ENCODE measurements at places on chromosomes 1 and 21.
A peak's percentile ranks its signal among the peaks of the same experiment; 100 is the strongest.

DNA sequence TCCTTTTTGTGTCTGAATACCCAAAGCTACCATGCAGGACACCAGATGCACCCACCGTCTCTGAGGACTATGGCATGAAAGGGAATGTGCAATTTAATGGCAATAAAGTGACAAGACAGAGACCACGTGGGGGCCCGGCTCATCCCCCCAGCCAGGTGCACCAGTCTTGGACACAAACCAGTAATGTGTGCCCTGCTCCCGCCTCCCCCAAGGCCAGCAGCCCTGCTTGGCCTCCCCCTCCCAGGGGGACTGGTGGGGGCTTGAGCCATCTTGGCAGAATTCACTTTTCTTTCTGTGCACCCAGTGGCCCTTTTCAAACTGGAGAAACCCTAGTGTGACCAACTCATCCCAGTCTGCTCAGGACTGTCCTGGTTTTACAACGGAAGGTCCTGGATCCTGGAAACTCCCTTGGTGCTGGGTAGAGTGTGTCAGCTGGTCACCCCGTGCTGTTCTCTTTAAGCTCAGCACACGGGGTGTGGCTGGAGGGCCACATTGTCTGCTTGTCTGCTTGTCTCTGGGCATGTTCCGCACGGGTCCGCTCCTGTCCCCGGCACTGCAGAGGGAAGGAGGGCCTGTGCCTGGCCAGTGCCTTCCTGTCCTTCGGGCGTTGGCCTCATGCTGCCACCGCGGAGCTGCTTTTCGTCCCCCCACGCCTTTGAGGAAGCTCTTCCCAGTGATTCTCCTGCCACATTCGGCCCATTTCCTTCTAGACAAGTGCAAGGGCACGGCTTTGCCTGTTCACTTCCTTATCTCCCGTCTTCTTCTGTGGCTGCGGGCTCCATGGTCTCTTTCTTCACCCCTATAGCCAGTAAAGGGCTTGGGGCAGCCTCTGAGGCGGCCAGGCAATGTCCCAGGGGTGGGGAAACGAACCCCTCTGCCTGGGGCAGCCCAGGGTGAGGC, 45.8 kb upstream of the TTC34 start:
- DNase-seq: no peak

GRCh38 chr1:31397360-31398095, 15.5 kb upstream of the SERINC2 start:
- no peak for DNase-seq

- DNase-seq: no peak
Observed at GRCh38 chr1:30008998-30009657, 714.3 kb downstream of the MATN1 start.

DNA sequence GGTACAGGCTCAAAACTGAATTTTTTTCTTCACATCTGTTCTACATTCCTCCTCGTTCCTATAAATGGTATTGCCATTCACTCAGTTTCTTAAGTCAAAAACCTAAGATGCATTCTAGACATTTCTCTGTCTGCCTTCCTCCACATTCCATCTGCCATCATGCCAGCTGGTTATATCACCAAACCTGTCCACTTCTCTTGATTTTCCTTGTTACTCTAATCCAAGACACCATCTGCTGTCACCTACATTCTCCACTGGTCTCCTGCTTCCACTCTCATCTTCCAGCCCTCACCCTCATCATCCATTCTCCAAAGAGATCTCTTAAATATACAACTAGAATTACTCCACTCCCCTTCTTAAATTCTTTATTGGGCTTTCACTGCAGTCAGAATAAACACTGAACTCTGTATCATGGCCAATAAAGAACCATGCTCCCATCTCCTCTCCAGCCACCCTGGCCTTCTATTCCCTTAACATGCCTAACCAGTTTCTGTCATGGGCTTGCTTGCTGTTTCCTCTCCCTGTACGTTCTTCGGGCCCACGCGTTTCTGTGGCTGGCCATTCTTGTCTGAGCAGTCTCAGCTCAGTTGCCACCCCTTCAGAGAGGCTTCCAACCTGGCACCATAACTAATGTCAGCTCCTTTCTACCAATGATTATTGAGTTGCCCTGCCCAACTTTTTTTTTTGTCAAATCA, 278.3 kb downstream of the ST6GALNAC3 start:
- DNase-seq: no peak

DNA sequence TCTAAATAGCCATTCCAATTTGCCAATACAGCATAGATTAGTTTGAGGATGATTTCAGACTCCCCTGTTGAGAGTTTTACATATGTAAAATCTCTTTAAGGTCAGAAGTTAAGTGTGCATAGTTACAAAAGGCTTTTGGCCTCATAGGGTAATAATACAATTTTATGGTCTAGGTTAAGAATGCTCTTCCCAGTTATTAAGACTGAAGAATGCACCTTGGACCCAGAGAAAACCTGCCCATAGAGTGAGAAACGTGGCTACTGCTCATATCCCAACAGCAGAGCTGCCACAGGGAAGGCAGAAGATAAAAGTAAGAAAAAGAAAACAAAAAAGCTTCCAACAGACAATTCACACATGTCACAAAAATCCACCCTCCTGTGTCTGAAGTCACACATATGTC, 255.9 kb downstream of the LMO4 start:
- DNase-seq: no peak

DNA sequence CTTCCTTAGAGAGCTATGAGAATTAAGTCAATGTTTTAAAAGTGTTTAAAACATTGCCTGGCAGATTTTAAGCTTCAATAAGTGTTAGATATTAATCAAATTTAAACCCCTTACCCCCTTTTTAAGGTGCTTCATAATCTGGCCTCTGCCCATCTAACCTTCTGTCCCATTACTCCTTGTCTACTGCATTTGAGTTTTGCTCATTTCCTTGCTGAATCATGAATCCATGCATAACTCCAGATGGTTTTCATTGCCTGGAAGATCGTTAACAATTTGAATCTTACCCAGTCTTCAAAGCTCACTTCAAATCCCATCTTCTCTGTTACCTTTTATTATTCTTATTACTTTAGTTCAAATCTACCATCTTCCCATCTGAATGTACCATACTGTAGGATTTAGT, 4.6 kb downstream of the HJV start:
- no peak for DNase-seq

- DNase-seq: no peak
Observed at GRCh38 chr1:219405531-219406331, 207.2 kb downstream of the ZC3H11B start.

DNA sequence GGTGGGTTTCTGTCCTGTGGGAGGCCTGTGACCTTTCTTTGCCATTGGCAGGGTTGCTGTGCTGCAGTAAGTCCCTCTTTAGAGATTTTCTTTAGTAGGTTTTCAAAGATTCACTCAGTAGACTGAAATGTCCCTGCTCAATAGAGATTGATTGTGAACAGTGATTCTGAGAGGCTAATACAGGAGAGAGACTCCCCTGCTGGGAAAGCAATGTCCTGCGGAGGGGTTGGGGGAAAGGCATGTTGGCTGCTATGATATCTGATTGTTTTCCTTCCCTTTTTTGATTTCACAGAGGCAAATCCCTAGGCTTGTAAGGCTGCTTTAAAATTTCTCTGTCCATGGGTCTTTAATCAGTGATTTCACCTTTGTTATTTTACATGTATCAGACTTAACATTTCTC, 589.9 kb downstream of the ADGRL2 start:
- DNase-seq: no peak

GRCh38 chr1:215567491-215568298, 591 bp downstream of the KCTD3 start:
- DNase-seq: peak; percentile 78

GRCh38 chr21:28487455-28488070, 505.1 kb downstream of the LTN1 start:
- DNase-seq: no peak

DNA sequence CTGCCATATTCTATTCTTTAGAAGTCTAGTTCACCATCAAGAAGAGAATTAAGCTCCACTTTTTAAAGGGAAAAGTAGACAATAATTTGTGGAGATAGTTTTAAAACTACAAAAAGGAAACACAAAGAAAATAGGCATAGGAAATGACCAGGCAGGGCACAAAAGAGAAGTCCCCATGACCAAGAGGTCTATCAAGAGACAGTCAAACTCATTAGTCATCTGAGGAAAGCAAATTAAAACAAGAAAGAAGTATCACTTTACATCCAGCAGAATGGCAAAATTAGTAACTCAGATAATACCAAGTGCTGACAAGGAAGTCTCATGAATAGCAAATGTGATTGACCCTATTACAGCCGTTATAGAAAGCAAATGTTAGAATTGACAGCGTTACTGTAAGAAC, 243.7 kb upstream of the SNX7 start:
- no peak for DNase-seq

DNA sequence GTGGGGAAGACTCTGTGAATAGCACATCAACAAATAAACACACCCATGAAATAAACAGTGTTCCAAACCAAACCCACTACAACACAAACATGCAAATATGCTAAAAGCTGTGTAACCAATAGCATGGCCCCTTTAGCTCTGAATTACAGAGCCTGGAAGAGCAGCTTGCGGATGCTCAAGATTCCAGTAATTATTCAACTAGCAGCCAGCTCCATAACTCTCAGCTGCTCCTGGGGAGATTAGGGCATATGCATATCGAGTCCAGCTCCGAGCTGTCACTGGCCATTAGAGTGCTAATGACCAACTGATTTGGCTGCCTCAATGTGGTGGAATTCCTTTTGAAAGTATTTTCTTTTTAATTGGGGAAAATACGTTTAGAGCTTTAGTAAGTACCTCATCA, 207.1 kb downstream of the HHAT start:
- no peak for DNase-seq

DNA sequence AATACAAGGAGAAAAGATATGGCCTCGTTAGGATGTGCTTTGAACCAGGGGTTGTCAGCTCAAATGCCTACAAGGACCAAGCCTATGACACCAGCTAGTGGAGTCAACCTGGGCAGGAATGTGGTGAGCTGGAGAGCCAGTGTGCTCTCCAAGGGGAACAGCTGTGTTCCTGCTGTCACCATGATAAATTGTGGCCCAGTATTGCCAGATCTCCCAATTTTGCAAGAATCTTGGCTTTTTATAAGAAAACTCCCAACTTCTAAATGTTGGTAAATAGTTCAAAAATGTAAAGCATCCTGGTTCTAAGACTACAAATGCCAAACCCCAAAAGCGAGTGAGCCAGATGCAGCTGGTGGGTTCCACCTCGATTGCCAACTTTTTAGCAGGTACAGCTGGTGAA, 391.1 kb downstream of the PLPP3 start:
- no peak for DNase-seq

DNA sequence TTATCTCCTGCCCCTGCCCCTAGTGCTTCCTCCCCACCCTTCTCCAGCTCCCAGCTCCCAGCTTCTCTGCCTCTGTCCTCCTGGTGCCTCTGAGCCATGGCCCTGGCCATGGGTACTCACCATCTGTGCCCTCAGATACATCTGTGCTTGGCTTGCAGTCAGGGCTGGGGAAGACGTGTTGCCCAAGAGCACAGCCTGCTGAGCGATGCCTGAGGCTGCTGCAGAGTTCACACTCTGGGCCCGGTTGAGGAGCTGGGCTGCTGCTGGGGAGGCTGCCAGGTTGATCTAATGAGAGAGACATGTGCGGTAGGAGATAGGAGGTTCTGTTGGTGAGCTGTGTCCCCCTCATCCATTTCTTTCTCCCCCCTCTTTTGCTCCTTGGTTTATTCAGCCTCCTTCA, 49.4 kb upstream of the A3GALT2 start:
- DNase-seq: peak; percentile 19

DNA sequence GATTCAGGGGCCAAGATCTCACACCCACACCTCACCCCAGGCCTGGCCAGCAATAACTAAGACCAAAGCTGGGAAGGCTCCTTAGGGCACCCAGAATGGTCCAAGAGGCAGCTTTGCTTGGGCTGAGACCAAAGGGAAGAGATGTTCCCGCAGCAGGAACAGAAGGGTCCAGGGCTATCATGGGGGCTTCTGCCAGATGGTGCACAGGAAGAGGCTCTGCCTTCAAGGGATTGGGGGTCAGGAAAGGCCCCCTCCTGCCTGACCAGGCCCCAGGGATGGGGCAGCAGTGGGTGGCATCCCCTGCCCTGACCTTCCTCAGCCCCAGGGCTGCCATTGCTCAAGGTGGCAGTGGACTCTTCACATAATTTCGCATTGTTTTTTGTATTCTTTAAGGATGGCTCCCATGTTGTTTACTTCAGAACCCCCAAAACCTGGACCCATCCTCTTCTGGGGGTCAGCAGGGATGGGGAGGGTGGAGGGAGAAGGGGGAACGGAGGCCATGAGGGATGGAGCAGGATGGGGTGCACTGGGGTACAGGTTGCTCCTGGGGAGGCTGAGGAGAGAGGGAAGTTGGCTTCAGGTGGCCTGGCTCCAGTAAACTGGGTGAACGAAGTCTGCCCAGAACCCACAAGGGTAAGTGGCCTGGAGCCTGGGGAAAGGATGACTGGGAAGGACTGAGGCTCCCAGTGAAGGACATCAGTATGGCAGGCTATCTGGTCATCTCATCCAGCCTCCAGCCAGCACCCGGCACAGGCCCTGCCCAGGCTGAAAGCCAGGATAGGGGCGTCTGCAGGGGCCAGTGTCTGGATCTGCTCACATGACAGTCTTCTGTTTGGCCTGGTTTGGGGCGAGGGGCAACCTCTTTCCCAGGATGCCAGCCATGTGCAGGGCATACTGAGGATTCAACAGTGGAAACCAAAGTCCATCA, 2.6 kb upstream of the NADK start:
- no peak for DNase-seq

- DNase-seq: no peak
Observed at GRCh38 chr1:230427094-230427876, 1.2 kb upstream of the PGBD5 start.

GRCh38 chr1:25028907-25029599, 99.0 kb upstream of the RUNX3 start:
- no peak for DNase-seq

DNA sequence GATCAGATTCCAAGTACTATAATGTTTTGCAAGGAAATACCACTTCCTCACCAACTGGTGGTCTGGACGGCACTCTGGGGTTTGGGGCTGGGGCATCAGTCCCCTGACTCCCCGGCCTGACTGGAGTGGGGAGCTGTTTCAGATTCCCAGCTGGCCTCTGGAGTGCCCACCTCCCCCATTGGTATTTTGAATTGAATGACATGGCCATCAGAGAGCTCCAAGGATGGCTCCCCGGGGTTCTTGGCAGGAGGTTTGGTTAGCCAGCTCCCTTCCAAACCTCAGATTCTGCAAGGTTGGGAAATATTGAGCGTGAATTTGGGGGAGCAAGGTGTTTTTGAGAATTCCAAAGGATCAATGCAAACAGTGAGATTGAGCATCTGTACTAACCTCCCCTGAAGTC, 2.2 kb upstream of the INAVA start:
- DNase-seq: no peak

DNA sequence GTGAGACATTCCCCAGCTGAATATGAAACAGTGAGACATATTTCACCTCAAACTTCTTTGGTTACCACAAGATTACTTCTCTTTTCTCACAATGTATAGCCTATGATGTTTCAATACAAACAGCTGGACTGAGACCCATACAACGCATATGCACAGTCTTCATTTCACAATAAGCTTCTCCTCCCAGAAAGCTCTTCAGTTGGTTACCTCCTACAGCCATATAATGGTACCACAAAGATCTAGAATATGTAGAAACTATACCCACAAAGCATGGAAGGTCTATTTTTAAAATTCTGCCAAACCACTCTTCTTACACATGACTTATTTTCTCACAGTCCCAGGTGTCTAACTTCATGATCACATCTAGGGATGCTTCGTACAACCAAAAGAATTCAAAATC, 70.8 kb downstream of the JAK1 start:
- DNase-seq: no peak

- no peak for DNase-seq
Observed at GRCh38 chr1:248748211-248748610, 7.3 kb downstream of the LYPD8 start.
